GDM1 (cell line): ENCODE measurements at places on chromosomes 11 and 22.

GRCh38 chr11:79244241-79244772 lies 196.5 kb downstream of the TENM4 start:
- no peak for DNase-seq

DNA sequence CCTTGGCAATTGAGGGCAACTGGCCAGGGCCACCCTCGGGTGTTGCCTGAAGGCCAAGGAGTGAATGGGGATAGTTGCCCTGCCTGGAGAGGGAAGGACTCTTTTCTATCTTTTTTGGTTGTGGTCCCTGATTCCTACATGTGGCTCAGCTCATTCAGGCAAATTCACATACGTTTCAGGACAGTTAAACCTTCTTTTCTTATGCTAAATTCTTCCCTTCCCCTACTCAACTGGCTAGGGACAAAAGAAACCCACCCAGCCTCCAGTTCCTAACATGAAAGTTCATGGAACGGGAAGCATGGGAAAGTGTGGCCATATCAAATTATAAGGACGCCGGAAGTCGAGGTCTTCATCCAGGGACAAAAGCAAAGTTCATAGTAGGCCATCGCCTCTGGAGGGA lies 26.3 kb upstream of the APLNR start:
- DNase-seq, result no peak

GRCh38 chr22:18966748-18967147 lies 30.7 kb upstream of the PRODH start:
- DNase-seq, result no peak

DNA sequence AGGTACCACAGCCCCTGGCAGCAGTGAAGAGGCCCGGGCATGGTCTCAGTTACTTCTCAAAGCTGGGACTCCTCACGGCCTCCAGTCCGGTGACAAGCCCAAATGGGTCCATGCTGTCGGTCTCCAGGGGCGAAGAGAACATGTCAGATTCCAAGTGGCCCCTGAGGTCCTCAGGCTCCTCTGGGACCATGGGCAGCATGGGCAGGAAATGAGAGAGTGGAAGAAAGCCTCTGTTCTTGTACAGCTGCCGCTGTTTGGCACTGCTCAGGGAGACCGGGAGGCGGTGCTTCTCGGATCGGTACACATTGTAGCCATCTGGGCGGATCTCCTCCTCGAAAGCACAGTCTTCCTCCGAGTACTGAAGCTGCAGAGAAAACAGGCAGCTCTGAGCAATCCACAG lies 4.6 kb downstream of the FGF19 start:
- no peak for DNase-seq

DNA sequence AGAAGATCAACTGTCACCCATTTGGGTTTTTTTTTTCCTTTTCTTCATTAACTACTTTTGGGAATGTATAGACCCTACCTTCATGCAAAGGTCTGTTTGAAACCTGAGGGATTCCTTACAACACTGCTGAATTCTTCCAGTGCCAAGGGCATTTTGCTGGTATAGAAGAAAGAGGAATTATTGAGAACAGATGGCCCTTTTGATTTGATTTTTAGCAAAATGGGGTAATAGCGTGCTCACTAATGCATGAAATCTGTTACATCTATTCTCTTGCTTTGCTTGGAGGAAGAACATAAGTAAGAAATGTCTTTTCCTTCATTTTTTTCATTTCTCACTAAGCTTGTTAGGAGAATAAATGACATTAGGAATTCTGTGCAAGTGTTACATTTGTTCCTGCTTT lies 501.9 kb downstream of the TMEM135 start:
- DNase-seq, result no peak

- no peak for DNase-seq
Observed at GRCh38 chr11:27526535-27526934, 20.0 kb upstream of the LIN7C start.

DNA sequence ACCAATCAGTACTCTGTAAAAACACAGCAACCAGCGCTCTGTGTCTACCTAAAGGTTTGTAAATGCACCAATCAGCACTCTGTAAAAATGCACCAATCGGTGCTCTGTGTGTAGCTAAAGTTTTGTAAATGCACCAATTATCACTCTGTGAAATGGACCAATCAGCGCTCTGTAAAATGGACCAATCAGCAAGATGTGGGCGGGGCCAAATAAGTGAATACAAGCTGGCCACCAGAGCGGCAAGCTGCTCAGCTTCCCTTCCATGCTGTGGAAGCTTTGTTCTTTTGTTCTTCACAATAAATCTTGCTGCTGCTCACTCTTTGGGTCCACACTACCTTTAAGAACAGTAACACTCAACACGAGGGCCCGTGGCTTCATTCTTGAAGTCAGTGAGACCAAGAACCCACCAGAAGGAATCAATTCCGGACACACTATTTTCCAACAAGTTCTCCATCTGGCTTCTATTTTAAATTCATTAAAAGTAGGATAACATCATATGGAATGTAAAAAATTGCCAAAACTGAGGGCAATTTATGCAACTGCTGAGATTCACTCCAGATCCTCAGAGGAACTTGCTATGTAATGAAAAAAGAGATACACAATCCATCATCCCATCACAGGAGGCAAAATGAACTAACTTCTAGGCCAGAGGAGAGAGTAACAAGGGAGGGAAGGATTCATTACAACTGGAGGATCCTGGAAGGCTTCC lies 3.1 kb upstream of the PANX1 start:
- DNase-seq, result no peak

- DNase-seq, result no peak
Observed at GRCh38 chr11:29231586-29231985, 785.2 kb downstream of the KCNA4 start.

DNA sequence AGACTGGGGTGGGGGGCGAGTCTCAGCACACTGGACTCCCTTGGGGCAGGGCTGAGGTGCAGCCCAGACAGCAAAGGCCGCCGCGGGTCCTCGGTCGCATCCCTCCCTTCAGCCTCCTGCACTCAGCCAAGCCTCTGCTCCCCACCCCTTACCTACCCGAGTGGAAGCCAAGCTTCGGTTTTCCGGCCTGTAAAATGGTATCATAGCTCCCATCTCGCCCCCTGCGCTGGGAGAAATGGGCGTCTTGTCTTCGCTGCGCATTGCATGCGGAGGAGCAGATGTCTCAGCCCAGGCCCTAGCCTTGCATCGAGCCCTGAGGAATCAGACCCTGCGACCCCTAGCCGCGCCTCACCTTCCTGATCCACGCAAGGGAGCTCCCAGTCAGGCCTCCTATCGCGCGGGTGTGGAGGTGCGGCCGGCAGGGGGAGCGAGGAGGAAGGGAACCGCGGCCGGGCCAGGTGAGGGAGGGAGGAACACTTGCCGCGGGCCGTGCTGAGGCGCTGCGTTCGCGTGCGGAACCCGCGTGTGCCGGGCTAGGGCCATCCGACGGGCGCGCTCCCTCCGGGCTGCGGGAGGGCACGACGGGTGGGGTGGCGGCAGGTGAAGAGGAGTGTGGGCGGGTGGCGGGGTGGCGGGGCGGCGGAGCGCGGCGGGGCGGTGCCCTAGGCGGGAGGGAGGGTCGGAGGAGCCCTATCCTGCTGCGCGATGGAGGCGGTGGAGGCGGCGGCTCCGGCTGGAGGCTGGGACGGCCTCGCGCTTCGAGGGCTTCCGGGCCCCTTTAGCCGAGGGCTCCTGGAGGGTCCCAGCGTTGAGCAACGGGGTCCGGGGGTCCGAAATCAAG lies 4.1 kb upstream of the TBX1 start:
- no peak for DNase-seq

- DNase-seq, result no peak
Observed at GRCh38 chr11:124079631-124080326, 35.5 kb upstream of the VWA5A start.

GRCh38 chr22:38205261-38206128 lies 3.7 kb downstream of the MAFF start:
- no peak for DNase-seq

GRCh38 chr11:60193687-60194433 lies 11.0 kb upstream of the MS4A6A start:
- DNase-seq, result peak; percentile 30

DNA sequence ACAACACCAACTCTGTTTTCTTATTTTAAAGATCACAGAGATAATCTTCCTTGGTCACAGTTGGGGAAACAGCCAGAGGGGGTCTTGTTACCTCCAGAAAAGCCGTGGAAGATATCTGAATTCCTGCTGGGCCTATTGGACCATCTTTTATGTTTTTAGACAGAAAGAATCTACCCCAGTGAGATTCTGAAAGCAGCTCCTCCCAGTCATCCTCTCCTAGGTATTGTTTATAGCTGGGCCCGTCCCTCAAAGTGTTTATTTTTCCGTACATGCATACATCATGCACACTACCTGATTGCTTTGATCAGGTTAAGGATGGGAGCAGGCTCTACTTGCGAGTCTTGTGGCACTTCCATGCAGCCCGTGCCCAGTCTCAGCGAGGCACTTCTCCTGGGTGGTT lies 742.4 kb downstream of the NTM start:
- no peak for DNase-seq

GRCh38 chr11:3232956-3233355 lies 739 bp upstream of the MRGPRE start:
- no peak for DNase-seq

GRCh38 chr11:4991060-4991459 lies 3.6 kb upstream of the OR51L1 start:
- DNase-seq, result no peak

DNA sequence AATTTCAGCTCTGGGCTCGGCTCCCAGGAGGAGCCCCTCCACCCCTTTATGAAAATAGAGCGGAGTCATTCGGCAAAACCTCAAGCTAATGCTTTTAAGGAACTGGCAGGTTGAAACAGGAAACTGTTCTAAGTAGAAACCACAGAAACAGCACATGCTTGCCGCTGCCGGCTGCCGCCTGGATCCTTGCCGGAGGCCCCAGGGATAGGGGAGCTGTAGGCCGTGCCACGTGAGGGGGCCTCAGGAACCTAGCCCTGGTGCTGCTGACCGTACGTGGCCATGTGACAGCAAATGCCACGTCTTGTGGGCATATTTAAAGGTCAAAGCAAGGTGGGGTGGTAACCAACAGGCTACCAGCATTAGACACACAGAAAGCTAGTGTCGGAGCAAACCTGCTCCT lies 77.9 kb upstream of the TIMP3 start:
- DNase-seq, result peak; percentile 94

DNA sequence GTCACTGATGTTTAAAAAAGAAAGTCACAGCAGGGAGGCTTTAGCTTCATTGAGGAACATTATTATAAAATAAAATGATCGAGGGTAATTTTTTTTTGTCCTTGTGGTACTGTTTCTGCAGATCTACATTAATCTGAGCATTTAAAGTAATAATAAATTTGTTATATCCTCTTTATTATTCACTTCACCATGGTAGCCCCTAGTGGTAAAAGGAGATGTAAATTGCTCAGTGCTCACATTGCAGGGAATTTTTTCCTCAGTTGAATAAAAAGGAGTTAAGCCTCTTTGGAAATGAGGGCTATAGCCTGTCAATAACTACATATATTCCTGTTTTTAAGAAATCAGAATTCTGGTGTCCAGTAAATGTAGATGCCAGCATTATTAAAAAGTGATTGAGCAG lies 99.7 kb upstream of the VPREB1 start:
- DNase-seq, result no peak

DNA sequence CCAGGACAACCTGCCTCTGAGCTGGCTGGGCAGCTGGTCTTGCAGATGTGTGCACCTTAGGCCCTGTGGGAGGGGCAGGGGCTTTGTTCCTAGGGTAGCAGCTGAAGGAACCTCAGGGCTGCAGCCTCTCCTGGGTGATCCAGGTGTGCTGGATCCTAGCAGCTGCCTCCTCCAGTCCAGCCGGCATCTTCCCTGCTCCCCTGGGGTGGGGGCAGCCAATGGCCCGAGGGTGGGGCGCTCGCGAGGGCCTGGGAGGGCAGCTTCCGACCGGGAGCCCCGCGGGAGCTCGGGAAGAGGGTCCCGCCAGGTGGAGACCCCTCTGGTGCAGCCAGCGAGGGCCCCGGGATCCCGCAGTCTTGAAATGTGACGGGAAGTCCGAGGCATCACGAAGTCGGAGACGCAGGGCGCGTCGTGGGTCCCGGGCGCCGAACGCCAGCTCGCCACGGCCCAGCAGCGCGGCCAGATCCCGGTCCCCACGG lies 1.7 kb downstream of the IFITM1 start:
- DNase-seq, result no peak

- no peak for DNase-seq
Observed at GRCh38 chr11:68357568-68357967, 45.2 kb downstream of the LRP5 start.

DNA sequence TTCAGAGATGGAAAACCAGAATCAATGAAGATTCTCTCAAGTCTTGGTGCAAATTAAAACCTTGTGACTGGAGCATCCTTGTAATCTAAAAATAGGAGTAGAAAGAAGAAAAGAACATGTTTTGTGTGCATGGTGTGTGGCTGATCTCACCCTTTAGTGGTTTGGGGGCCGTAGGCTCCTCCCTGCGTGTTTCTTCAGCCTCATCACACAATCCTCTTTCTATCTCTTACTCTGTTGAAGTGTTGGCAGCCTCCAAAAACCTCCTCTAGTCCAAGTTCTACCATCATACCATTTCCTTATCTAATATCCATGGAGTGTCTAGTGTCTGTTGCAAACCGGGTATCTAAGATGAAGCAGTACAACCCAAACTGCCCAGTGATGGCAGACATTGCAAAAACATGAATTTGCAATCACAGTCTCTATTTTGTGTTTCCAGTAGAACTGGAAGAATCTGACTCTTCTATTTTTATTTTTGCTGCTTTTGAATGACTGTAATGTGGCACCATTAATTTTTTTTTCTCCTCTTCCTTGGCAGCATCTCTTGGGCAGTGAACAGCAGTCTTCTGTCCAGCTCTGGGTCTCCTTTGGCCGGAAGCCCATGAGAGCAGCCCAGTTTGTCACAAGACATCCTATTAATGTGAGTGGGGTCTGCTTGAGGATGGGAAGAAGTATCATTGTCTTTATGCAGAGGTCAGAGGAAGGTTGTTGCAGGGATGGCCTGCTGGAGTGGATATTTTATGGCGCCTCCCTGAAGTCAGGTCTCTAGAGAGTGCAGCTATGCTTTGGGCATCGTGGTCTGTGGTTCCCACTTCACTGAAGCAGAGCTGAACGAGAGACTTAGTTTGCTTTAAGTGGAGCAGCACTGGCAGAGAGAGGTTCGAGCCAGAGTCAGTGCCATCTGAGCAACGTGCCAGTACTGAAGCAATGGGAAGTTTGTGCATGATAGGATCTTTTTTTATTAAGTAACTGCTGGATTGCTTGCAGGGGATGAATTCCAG lies 60.0 kb upstream of the SORL1-AS1 start:
- DNase-seq, result no peak

- DNase-seq, result no peak
Observed at GRCh38 chr11:63240098-63240497, 3.3 kb downstream of the SLC22A25 start.

- no peak for DNase-seq
Observed at GRCh38 chr11:87447606-87448005, 409.9 kb downstream of the TMEM135 start.

DNA sequence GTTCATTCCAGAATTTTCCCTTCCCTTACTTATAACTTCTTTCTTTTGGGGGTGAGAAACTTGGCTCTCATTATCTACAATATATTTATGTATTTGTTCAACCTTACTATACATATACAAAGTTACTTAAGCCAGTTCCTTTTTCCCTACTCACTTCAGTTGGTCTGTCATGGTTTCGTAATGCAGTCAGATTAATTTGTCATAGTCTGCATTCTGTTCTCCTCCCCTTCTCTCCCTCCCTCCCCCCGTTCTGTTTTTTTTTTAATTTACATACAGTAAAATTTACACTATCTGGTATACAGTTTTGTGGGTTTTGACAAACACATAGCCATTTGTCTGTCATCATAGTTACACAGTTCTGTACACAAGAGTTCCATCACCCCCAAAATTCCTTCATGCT lies 71.8 kb upstream of the ADORA2A start:
- no peak for DNase-seq
